ENCODE measurements at places on chromosomes 16 and 17.

DNA sequence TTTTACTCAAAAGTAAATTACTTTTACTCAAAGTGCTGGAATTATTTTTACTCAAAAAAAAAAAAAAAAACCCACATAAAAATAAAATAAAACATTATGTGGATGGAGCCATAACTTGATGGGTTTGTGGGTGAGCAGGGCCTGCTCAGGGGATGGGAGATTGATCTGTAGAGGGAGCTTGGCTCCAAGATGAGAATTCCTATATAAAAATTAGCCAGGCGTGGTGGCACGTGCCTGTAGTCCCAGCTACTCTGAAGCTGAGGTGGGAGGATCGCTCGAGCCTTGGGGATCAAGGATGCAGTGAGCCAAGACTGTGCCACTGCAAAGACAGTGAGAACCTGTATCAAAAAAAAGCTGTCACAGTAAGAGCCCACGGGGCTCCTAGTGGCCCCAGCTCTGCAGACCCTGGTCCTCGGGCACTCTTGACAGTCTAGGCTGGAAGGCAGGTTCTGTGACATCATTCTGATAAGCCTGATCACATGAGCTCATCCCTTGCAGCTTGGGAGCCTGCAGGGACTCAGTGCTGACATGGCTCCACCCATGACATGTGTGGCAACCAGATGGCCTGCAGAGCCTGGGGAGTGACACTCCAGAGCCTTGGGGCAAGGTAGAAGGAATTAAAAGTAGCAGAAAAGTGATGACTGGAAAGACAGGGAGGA is 42.5 kb downstream of the ST3GAL2 start:
- no peak for DNase-seq

GRCh38 chr16:72126429-72126765 is 32.8 kb downstream of the DHX38 start:
- no peak for DNase-seq

DNA sequence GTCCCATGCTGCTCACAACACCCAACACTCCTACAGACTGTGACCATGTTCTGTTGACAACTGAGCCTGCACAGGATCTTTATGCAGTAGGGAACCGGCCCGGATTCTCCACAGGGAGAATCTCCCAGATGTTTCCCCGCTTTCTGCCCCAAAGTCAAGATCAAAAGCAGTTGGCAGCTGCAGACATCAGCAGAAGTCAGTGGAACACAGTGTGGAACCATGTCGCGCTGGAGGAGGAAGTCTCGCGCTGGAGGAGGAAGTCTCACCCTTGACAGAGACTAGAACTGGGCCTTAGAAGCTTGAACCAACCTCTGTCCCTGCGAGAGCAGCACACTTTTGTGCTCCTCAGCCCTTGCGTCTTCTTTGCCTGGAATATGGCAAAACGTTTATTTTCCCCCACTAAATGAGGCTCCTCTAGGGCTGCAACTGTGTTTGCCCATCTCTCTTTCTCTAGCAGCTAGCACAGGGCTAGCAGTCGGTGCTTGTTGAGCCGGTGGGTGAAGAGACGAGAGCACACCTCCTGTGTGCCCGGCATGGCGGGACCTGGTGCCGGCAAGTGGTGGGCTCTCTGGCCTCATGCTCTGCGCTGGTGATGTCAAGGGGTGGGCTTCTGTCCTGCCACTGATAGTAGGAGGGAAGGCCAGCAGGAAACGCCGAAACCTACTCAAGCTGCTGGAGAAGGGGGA is 2.1 kb upstream of the MRC2 start:
- DNase-seq, result no peak

- DNase-seq, result no peak
Observed at GRCh38 chr17:79977708-79978547, 57.7 kb downstream of the TBC1D16 start.

DNA sequence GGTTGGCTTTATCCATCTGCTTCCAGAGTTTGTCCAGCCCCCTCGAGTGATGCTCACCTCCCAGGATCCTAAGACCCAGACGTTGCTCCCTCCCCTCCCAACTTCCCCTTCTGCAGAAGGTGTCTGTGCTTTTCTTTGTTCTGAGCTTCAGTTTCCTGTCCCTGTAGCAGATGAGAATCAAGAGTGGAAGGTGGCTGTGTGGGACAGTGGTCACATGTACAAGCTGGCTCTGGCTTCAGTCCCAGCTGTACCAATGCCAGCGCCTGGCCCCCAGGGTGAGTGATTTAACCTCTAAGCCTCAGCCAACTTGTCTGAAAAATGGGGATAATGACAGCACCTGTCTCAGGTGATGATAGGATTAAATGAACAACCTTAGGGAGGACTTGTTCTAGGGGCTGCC is 7.7 kb downstream of the PRR15L start:
- DNase-seq, result no peak

- DNase-seq, result no peak
Observed at GRCh38 chr17:73901661-73902415, 257.6 kb upstream of the SDK2 start.

DNA sequence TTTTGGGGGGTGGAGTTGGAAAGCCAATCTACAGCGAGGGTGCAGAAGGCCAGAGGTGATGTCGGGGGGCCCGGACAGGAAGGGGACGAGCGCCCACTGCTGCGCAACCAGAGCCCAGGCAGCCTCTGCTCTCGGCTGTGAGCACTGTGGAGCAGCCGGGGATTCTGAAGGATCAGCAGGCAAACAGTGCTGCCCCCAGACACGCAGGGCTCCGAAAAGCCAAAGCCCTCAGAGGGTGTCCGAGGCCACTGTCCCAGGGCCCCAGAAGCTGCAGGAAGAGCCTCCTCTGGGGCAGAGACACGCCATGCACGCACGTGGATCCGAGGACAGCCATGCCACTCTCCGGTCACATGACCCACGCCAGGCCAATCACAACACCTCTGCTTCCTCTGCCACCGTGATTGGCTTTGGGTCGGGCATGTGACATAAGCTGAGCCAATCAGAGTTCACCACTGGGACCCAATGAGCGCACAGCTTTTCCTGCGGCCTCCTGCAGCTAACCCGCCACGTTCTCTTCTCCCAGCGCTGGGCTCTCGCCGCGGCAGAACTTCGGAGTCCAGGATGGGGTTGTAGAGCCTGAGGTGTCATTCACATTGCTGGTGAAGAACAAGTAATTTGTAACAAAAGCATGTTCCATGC is 40.7 kb downstream of the ACTG1 start:
- DNase-seq, result no peak

- no peak for DNase-seq
Observed at GRCh38 chr17:82272495-82273326, 789 bp downstream of the CSNK1D start.

DNA sequence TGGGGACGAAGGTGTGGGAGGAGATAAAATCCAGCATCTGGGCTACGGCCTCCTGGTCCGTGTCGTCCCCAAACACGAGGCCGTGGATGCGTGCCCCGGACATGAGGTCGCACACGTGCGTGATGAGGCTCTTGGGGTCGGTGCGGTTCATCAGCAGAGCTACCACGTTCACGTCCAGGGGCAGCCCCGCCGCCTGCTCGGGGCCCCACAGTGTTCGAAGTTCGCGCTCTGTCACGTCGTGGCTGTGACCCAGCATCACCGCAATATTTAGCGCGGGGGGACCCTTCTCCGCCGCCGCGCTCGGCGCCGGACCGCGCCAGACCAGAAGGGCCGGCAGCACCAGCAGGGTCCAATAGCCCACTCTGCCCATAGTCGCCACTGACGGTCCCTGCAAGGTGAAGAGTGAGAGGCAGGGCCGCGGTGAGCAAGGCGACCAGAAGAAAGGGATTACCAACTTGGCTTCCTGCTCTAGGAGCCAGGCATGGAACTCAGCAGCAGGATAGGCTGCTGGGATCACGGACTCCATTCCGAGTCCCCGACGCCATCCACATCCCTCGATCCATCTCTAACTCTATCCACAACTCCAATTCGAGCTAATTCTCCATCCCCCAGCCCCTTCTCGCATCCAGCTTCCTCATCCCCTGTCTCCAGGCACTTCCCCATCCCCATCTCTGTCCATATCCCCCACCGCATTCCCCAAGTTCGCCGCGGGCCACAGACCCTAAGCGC is 2.0 kb downstream of the GRIN2A start:
- no peak for DNase-seq

GRCh38 chr17:80960037-80960796 is 31.4 kb upstream of the CHMP6 start:
- no peak for DNase-seq

- no peak for DNase-seq
Observed at GRCh38 chr17:74737299-74738050, 419 bp downstream of the RAB37 start.

DNA sequence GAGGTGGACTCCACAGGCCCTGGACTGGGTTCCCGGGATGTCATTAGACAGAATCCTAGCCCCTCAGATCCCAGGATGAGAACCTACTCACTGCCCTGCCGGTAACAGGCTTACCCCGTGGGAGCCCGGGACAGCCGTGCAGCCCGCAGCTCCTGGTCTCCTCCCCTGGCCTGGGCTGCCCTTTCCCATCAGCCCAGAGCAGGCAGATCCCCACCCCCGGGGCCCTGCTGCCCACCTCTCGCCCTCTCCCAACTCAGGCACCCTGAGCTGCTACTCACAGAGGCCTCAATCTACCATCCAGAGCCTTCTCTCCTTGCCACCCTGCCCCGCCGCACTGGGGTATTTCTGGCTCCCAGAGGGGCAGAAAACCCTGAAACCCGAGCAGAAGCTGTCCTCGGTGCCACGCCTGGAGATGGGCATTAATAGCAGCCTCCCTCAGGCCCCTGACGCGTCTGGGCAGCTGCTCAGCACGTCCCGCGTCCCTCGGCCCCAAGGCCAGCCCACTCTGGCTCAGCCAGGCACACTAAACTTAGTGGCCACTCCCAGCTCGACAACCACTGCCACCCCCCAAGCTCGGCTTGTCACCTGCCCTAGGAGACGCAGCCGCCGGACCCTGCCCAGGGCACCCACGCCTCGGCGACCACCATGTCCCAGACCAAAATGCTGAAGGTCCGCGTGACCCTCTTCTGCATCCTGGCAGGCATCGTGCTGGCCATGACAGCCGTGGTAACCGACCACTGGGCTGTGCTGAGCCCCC is at the start of gene CACNG1:
CACNG1 (plus strand) TSS at position 539 of the 757 bp plus-strand sequence; CDS start at position 646, 107 bp downstream.
- DNase-seq, result no peak

DNA sequence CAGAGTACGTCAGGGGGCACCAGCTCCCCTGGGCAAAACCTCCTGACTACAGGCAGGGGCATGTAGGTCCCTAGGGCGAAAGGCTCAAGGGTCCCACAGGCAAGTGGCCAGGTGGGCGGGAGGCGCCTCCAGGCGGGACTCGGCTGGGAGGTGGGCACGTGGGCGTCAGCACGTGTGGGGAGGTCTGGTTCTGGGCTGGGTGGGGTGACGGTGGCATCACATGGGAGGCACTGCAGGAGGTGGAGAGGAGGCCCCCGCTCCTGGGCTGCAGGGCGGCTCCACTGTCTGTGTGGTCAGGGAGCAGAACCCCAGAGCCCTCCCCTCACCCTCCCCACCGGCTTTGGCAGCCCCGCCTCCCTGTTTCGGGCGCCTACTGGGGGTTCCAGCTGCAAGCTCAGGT is 52.7 kb downstream of the ACTG1 start:
- no peak for DNase-seq

GRCh38 chr16:67560827-67561342 is 1.4 kb upstream of the CTCF start:
- DNase-seq, result no peak

- no peak for DNase-seq
Observed at GRCh38 chr16:10622036-10622921, 41.9 kb upstream of the EMP2 start.

DNA sequence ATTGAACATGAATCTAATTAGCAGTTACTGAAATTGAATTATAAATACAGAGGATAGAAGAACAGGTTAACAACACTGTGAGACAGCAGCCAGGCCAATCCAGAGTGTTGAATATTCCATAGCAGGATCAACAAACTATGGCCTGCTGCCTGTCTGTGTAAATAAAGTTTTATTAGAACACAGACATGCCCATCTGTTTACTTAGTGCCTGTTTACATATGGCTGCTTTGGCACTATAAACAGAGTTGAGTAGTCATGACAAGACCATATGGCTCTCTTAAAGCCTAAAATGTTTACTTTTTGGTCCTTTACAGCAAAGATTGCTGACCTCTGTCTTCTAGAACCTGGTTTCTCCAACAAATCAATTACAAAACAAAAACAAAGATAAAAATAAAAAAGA is 115.4 kb upstream of the CDC42EP4 start:
- DNase-seq, result no peak

DNA sequence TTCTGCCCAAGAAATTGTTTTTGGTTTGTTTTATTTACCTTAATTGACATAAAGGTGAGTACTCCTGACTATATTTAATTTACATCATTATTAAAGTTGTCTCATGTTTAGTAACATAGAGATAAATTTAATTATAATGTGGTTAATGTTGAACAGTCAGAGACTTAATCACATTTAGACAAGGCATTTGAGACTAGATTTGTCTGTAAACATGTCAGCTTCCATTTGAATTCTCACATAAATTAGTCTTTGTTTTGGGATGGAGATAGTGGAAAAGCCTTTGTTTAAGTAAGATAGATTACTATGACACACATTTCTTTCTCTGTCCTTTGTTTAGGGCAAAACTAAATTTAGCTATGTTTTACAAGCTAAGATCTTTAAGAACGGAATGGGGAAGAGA is 18.5 kb upstream of the BCAS3 start:
- no peak for DNase-seq
